H9 (cell line): ENCODE measurements at places on chromosomes 1 and 21. TPM values are rescaled to one million over a fixed set of nuclear protein-coding genes. Genes with fewer than 3 reads are reported as not detected.

GRCh38 chr1:45911634-45912033 lies 108.2 kb downstream of the MAST2 start:
- H3K27me3 ChIP-seq: no peaks in the 10 kb centered on the region
- no peak overlapping the region for H3K27ac ChIP-seq
- no peaks in the 10 kb centered on the region for H3K36me3 ChIP-seq
- peaks cover 9% of the 10 kb centered on the region; the same call in 1 of the 2 replicates for H3K4me1 ChIP-seq
- DNase-seq: no peak

HSD3B2 gene
- not detected in 2 replicates for total RNA-seq

GRCh38 chr1:65020774-65021173 lies 54.4 kb upstream of the JAK1 start:
- no peak overlapping the region for H3K27ac ChIP-seq
- H3K36me3 ChIP-seq: no peaks in the 10 kb centered on the region
- H3K4me3 ChIP-seq: no peak overlapping the region
- DNase-seq: no peak
- H3K27me3 ChIP-seq: no peaks in the 10 kb centered on the region

DNA sequence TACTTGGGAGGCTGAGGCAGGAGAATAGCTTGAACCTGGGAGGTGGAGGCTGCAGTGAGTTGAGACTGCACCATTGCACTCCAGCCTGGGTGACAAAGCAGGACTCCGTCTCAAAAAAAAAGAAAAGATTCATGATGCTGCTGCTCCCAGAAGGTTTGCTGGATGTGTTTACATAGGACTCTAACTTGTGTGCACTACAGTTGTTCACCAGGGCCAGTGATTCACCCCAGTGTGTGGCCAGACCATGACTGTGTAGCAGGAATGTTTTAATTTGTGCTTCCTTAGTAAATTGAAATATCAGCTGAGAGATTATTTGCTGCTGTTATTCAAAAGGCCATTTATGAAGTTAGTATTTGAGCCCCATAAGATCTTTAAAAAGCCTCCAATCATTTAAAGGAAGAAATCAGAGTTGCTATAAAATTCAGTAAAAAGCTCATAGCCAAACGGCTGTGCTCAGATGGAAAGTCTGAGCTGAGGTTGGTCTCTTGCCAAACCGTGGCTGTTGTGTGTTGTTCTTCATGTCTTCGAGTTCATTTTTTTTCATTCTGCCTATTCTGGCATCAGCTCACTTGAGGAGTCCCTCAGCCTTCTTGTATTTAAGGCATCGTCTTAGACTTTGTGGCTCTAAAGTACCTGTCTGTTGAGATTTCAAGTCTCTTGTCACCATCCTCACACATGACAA lies 18.1 kb upstream of the PGD start:
- no peak overlapping the region for H3K4me3 ChIP-seq
- H3K27me3 ChIP-seq: no peaks in the 10 kb centered on the region
- peaks cover 50% of the 10 kb centered on the region for H3K36me3 ChIP-seq
- no peak for DNase-seq
- H3K4me1 ChIP-seq: no peaks in the 10 kb centered on the region

CYP4A11 gene
- not detected in 2 replicates for total RNA-seq

DNA sequence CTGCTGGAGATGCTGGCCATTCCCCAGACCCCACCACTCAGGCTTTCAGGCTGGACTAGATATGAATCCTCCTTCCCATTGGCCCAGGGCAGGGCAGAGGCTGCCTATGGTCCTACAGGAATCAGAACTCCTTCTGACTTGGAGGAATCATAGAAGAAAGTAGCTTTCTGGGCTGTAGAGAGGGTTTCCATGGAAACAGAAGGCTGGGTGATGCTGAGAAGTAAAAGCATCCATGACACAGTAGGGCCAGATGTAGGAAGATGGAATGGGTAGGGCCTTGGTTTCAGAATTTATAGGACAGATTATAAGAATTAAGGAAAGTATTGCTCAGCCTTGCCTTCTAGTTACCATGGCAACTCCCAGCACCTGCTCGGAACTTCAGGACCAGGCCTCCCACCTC lies 9.0 kb downstream of the NT5C1A start:
- H3K27ac ChIP-seq: no peak overlapping the region
- H3K36me3 ChIP-seq: no peaks in the 10 kb centered on the region; the same call in 2 of the 3 replicates
- no peak overlapping the region for H3K4me3 ChIP-seq

SPRR3 gene
- not detected in 2 replicates for total RNA-seq

DNA sequence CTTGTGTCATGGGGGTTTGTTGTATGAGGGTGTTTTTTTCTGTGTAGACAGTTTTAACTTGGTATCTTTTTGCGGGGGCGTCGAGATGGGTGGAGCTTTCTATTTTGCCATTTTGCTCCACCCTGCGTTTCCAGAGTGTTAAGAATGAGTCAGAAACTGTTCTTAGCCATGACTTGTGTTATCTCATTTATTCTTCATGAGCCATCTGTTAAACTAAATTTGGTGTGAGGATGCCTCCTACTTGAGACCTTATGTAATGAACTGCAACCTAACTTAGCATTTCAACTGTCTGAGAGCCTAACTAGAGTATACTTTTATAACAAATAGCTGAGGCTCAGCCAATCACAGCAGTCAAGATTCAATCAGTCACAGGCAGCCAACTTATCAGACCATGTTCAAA lies 1873.5 kb downstream of the NCAM2 start:
- no peaks in the 10 kb centered on the region for H3K36me3 ChIP-seq
- no peak overlapping the region for H3K27ac ChIP-seq
- H3K27me3 ChIP-seq: no peaks in the 10 kb centered on the region

CCDC30 gene
- total RNA-seq: 1.4 and 1.8 TPM in 2 replicates

BSND gene
- 0.17 and 0.35 TPM in 2 replicates for total RNA-seq

- H3K27me3 ChIP-seq: no peaks in the 10 kb centered on the region
- no peak for DNase-seq
- no peak overlapping the region for H3K4me3 ChIP-seq
- H3K36me3 ChIP-seq: no peaks in the 10 kb centered on the region
- no peak overlapping the region for H3K27ac ChIP-seq
Observed at GRCh38 chr1:206761159-206761768, 9.3 kb upstream of the IL19 start.

- H3K4me3 ChIP-seq: no peak overlapping the region
- peak; percentile 87 for DNase-seq
- H3K27ac ChIP-seq: no peak overlapping the region
- peaks cover 7% of the 10 kb centered on the region for H3K4me1 ChIP-seq
- H3K36me3 ChIP-seq: no peaks in the 10 kb centered on the region
- no peaks in the 10 kb centered on the region for H3K27me3 ChIP-seq
Observed at GRCh38 chr1:9249534-9250410, 15.2 kb downstream of the H6PD start.

DNA sequence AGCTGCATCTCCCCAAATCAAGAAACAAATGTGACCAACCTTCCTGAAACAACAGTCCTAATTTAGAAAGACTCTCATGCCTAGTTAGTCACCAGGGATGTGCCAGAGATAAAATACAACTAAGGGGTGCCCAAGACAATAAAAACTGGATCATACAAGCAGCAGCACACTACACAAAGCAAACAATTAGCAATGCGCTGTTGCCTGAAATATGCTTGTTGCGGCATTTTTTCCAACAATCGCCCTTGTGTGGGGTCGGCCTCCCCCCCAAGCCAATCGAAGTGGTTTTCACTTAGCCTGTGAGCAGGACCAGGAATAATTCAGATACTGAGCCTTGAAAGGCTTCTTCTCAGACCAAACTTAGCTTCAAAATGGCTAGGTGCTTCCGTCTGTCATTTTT lies 1.4 kb upstream of the STMN1 start:
- no peak overlapping the region for H3K27ac ChIP-seq
- no peak for DNase-seq
- no peaks in the 10 kb centered on the region for H3K27me3 ChIP-seq
- H3K4me1 ChIP-seq: no peaks in the 10 kb centered on the region
- peaks cover 12% of the 10 kb centered on the region for H3K36me3 ChIP-seq

TMEM63A gene
- 75.7 and 80.7 TPM in 2 replicates for total RNA-seq

GRCh38 chr1:186854102-186854501 lies 25.4 kb downstream of the PLA2G4A start:
- DNase-seq: no peak
- H3K4me3 ChIP-seq: no peak overlapping the region
- no peaks in the 10 kb centered on the region; the same call in 2 of the 3 replicates for H3K36me3 ChIP-seq

FNDC10 gene
- 15.2 TPM in 2 replicates for total RNA-seq

AMY2A gene
- not detected in 2 replicates for total RNA-seq

ILF2 gene
- 357 and 362 TPM in 2 replicates for total RNA-seq

OR2L2 gene
- 0.11 TPM in 1 of 2 replicates, not detected in the other for total RNA-seq

SPRR2A gene
- not detected in 2 replicates for total RNA-seq

GRCh38 chr1:51423073-51423821 lies 92.9 kb upstream of the TTC39A start:
- peak overlapping the region; percentile 71 for H3K4me3 ChIP-seq
- peaks cover 2% of the 10 kb centered on the region; the same call in 1 of the 2 replicates for H3K4me1 ChIP-seq
- peaks cover 3% of the 10 kb centered on the region; the same call in 2 of the 3 replicates for H3K36me3 ChIP-seq
- no peak for DNase-seq
- H3K27ac ChIP-seq: peak overlapping the region; percentile 24

DNA sequence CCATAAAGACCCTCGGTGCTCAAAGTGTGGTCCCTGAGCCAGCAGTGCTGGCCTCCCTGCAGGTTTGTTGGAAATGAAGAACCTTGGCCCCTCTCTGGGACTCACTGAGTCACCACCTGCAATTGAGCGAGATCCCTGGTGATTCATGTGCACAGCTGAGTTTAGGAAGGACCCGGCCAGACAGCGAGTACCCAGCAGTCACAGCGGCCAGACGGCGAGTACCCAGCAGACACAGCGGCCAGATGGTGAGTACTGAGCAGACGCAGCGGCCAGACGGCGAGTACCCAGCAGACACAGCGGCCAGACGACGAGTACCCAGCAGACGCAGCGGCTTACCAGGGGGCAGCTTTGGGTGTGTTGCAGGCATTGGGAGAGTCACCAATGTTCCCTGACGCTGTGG lies 123.8 kb downstream of the PRDM16 start:
- no peaks in the 10 kb centered on the region for H3K36me3 ChIP-seq
- H3K27me3 ChIP-seq: no peaks in the 10 kb centered on the region
- no peaks in the 10 kb centered on the region for H3K4me1 ChIP-seq
- H3K27ac ChIP-seq: no peak overlapping the region

DNA sequence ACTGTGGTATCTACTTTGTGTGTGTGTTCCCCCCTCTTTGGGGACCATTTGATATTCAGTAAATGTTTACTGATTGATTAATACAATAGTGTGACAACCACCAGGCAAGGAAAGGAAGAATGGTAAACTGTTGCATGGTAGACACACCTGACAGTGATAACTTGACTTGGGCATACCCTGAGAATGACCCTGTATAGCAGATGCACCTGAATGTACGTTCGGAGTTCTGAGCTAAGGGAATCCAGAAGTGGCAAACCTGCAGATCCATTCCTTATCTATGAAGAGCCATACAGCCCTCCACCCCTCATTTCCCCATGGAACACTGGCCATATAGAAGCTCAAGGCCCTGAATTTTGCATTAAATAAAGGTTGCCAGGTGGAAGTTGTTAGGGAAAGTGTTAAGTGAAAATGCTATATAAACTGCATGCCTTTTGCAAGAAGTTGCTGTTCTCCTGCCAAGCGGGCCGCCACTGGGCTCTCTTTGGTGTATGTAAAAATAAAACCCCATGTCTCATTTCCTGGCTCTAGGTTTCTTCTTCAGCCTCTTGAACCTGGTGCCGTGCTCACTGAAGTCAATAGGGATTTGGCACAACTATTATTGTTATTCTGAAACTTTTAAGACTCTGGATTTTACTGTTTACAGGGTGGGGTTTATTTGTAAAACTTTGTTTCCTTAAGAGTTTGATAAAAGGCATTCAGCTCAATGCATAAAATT lies 32.6 kb upstream of the DENND1B start:
- no peak for DNase-seq
- no peak overlapping the region for H3K27ac ChIP-seq
- no peaks in the 10 kb centered on the region for H3K27me3 ChIP-seq
- H3K36me3 ChIP-seq: no peaks in the 10 kb centered on the region

OR2L8 gene
- 0.24 TPM in 1 of 2 replicates, not detected in the other for total RNA-seq

DNA sequence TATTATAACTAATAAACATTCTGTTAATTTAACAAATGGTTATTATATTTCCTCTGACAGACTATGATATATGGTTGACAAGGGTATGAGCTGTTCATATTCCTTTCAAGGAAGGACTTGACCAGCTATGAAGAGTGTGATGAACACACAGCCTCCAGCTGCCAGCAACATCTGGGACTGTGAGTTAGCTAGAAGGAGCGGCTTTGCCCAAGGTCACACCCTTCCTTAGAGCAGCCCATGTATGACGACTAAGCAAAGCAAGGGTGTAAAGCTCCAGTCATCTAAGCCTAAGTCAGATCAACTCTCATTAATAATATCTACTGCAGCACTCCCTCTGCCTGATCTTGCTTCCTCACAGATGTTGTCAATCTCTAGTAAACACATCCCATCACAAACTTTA lies 355.4 kb downstream of the PLPP3 start:
- H3K36me3 ChIP-seq: no peaks in the 10 kb centered on the region
- no peak overlapping the region for H3K4me3 ChIP-seq
- no peak for DNase-seq
- H3K4me1 ChIP-seq: no peaks in the 10 kb centered on the region
- H3K27me3 ChIP-seq: no peaks in the 10 kb centered on the region

HSD3B1 gene
- not detected in 2 replicates for total RNA-seq

INPP5B gene
- 28.2 and 28.8 TPM in 2 replicates for total RNA-seq

DNA sequence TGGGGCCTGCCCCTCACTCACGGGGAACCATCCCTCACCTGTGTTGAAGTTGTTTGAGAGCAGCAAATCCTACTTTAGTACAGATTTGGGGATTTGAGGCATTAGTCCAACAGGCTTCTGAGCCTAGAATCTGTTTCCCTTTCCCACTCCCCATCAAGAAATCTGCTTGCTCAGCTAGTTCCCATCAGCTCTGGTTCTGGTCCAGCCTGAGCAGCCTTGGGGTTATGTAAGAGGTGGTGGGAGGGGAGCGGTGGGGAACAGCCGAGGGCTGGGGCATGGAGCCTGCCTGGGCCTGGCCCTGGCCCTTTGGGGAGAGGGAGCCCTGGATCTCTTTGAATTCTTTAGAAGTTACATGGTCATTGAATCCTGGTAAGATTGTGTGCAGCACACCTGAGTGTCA lies 4.1 kb downstream of the GSTM5 start:
- H3K27ac ChIP-seq: no peak overlapping the region
- H3K36me3 ChIP-seq: no peaks in the 10 kb centered on the region
- H3K4me3 ChIP-seq: no peak overlapping the region
- DNase-seq: no peak

CLDN17 gene
- not detected in 2 replicates for total RNA-seq

DNA sequence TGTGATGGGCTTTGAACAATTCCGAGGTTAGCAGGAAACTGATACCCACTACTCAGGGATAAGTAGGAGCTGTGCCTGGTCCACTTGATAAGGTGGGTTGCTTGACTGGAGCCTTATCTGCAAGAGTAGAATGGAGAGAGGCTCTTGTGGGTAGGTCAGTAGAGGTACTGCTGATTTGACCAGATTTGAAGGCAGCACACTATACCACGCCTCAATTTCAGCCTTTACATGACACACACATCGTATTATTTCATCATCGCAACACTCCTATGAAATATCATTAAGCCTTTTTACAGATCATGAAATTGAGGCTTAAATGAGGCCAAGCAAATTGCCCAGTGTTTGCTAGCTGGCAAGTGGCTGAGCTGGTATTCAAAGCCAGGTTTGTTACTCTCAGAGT lies 69.6 kb downstream of the KCNJ15 start:
- no peaks in the 10 kb centered on the region for H3K27me3 ChIP-seq
- no peaks in the 10 kb centered on the region; the same call in 2 of the 3 replicates for H3K36me3 ChIP-seq
- DNase-seq: no peak
